Epithelial cell of prostate (primary cell): ENCODE measurements at places on chromosomes 16 and 17.

DNA sequence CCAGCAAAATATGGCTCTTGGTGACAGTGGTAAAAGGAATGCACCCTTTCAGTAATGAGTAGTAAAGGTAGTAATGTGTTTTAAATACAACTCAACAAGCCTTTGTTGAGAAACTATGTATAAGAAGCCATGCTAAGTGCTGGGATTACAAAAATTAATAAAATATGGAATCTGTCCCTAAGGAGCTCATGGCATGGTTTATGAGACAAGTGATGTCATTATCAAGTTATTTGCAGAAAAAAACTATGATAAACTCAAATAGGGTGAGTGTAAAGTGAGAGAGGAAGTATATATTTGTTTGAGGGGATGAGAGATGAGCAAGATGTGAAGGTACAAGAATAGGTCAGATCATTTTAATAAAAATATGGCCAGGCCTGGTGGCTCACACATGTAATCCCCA lies 76.9 kb downstream of the NF1 start:
- no peak for DNase-seq

GRCh38 chr16:88296437-88297177 lies 86.2 kb upstream of the ZNF469 start:
- DNase-seq: no peak

DNA sequence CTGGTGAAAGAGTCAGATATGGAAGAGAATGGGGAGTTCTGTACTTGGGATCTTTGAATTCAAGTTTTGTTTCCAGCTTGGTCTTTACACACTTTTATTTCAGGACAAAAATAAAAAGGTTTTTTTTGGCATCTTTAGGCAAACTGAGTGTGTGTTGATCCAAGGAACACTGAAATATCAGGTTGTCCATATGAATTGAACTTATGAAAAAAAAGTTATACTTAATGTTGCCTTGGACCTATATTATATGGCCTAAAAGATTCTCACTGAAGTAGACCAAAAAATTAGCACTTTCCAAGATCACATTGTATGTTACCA lies 14.9 kb downstream of the KPNB1 start:
- DNase-seq: no peak

DNA sequence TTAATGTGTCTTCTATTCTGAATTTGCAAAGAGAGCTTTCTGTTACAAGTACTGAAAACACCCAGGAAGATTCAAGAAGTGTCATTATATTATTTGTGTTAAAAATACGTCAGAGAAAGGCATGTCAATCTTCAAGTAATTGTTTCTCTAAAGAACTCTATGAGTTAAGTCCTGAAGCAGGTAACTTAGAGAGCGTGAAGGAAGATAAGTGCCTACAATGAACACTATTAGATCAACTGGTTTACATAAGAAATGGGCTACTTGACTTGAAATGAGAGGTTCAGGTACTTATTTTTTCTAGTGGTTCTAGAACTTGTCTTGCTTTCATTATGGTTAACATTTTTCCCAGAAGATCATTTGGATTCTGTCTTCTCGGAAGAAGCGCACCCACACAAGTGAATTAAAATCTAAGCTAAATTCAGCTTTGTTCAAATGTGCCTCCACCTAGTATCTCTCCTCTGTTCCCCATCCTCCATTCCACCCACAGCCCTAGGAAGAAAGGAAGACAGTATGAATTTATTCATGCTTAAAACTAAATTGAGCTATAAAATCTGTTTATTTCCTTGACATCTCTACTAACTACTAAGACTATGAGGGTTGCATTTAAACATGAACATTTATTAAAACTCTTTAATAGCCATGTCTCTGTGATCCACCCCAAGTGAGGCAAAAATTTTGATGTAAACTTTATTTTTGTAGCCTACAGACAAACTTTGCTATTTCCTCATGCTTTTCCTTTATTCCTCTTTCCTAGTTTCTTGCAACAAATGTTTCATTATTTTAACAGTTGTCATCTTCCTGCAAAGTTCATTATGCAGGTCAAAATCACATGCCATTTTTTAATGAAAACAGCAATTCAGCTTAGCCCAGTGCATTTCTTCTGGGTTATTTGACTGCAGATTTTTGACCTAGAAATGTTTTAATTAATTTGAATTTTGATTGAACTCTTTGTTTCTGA lies 206.8 kb downstream of the KCNJ2 start:
- DNase-seq: no peak

- DNase-seq: no peak
These were observed at the start of gene KREMEN2 for GRCh38 chr16:2963723-2964474. Gene KREMEN2 (plus strand): TSS chr16:2964275. CDS start chr16:2964521, 246 bp downstream.

DNA sequence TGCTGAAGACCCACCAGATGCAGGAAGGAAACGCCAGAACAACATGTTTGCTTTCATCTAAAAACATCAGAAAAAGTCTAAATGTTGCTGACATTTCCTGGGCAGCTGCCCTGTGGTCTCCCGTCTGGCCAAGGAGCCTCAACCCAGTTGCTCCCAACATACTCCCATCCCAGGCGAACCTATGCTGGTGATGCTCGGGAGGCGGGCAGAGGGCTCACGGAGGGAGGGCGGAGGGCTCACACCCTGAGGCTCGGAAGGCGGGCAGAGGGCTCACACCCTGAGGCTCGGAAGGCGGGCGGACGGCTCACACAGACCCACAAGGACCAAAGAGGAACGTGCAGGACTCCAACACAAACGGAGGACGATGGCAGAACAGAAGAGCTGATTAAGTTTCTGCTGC lies 135.4 kb downstream of the ANKRD11 start:
- no peak for DNase-seq

- no peak for DNase-seq
These were observed 88.9 kb downstream of the AATF start for GRCh38 chr17:37037590-37038155.

- DNase-seq: peak; percentile 57
These were observed 252.1 kb downstream of the PHKB start for GRCh38 chr16:47713225-47713595.

DNA sequence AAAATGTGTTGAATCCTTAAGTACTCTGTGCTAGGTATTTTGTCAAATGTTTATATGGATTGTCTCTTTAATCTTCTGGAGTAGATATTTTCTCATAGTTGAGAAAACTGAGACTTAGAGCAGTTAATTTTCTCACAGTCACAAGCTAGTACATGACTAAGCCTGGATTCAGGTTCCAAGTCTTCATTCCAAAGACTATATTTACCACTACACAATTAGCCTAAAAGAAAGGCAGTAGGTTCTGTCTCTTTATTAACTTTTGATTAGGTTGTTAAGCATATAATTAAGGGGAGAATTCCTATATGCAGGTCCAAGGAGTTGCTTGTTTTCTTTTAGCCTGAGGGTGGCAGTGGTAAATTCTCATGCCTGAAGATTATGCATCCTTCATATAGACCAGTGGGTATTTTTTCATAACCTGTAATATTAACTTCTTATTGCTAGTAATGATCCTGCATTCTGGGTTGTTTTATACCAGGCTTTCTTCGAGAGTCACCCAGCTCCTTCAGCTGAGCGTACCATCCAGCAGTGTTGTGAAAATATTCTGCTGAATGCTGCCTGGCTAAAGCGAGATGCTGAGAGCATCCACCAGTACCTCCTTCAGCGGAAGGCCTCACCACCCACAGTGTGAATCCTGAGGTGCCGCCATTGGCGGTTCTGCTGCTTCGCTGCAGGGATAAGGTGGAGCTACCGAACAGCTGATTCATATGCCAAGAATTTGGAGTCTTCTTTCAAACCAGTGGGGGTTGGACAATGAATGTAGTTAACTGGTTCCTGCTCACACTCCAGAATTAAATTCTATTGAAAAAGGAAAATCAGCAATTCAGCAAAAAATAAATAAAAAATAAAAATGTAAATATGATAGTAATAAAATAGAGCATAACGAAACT lies 28.2 kb upstream of the KPNB1 start:
- DNase-seq: peak; percentile 49

DNA sequence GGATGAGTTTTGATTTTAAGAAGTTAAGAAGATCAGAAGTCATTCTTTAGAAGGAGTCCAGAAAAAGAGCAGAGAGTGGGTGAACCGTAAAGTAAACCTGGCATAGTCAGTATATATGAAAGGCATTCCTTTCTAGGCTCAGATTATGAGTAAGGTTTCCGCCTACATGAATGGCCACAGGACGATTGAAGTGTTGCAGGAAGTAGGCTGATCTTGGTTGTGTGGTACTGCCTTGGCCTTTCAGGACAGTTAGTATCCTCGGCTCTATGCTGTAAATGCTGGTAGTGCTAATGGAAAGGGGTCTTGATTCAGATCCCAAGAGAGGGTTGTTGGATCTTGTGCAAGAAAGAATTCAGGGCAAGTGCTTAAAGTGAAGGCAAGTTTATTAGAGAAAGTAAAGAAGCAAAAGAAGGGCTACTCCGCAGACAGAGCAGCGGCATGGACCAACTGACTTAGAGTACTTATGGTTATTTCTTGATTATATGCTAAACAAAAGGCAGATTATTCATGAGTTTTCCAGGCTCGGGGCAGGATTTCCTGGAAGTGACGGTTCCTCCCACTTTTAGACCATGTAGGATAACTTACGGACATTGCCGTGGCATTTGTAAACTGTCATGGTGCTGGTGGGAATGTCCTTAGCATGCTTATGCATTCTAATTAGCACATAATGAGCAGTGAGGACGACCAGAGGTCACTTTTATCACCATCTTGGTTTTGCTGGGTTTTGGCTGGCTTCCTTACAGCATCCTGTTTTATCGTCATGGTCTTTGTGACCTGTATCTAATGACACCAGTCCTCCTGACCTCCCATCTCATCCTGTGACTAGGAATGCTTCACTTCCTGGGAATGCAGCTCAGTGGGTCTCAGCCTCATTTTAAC lies 164.8 kb downstream of the SNX29 start:
- DNase-seq: no peak

DNA sequence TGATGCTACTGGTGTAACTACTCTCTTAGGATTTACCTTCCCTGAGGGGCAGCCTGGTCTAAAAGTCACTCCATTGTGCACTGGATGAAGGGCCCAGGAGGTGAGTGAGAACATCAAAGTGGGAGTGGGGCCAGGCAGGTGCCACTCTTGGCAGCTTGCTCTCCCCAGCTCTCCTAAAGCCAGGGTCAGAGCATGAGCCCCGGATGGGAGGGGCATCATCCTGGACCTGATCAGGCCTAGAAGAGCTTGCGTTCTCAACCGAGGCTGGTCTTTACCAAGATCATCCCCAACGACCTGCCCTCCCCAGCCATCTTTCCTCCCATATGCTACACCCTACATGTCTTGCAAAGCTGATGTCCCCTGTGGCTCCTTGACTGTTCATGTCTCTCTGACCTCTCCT lies 87.1 kb downstream of the AIPL1 start:
- no peak for DNase-seq

DNA sequence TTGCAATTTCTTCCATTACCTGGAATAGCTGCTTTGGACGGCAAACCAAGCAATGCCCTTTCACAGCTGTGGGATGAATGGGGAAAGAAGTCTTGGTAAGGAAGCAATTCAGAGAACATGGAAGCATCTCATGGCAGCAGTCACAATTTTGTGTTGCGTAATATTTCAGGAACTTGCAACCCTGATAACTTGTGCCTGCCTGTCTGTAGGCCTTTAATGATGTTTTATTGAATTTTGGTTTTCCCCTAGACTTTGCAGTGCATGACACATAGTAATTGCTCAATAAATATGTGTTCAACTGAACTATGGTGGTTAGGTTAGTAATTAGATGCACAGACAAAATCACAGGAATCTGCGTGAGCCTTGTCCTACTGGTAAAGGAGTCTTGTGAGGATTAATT lies 439.5 kb downstream of the WWOX start:
- DNase-seq: peak; percentile 51
